ENCODE measurements at places on chromosomes 3 and 15.

DNA sequence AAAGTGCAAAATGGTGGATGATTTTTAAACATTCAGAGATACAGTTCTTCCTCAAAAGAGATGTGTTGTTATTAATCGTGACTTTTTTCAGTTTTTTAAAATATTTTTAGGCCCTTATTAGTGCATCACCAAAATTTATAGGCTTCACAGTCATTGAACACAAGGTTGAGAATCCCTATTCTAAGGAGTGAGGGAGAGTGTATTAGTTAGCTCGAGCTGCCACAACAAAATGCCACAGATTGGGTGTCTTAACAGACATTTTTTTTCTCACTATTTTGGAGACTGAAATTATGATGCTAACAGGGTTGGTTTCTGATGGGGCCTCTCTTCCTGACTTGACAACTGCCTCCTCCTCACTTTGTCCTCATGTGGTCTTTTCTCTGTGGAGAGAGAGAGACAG is 145.9 kb upstream of the TPRG1 start:
- DNase-seq = no peak

- no peak for DNase-seq
Measured at GRCh38 chr3:101852983-101853840, 3.9 kb downstream of the NFKBIZ start.

DNA sequence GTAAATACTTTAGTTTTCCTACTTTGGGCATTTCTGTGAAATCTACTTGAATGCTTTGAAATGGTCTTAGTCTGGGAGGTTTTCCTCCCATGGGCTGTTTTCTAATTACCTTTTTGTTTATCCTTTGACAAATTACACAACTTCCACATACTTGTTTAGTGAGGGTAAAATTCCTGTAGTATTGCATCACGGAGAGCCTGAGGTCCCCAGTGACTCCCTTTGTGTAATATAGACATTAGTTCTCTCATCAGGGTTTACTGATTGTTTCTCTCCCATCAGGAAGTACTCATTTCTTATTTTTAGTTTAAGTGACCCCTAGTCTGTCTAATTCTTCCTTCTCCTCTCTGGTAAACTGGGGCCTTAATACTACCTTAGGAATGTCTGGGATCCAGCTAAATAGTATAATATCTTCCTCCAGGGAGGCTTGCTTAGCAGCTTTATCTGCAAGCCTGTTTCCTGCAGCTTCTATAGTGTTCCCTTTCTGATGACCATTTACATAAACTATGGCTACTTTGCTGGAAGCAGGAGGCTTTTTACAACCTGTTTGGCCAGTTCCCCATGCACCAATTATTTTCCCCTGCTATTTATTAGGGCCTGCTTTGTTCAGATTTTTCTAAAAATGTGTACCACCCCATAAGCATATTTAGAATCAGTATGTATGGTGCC is 87.2 kb upstream of the XCR1 start:
- no peak for DNase-seq

- DNase-seq = no peak
Measured at GRCh38 chr3:17640466-17640865, 102.0 kb downstream of the TBC1D5 start.

DNA sequence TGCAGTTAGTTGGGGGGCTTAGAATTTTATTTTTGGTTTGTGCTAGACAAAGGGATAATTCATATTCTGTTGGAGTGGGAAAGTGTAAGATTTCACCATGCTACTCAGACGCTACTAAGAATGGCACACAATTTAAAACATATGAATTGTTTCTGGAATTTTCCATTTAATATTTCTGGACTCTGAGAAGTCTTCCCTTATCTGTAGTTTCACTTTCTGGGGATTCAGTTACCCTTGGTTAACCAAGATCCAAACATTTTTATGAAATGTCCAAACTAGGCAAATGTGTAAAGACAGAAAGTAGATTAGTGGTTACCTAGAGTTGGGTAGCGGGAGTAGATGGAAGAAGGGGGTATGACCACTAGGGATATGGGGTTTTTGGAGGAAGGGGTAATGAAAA is 53.1 kb downstream of the TCF12 start:
- DNase-seq = no peak

- DNase-seq = no peak
Measured at GRCh38 chr15:74821091-74821789, 5.2 kb upstream of the CPLX3 start.

DNA sequence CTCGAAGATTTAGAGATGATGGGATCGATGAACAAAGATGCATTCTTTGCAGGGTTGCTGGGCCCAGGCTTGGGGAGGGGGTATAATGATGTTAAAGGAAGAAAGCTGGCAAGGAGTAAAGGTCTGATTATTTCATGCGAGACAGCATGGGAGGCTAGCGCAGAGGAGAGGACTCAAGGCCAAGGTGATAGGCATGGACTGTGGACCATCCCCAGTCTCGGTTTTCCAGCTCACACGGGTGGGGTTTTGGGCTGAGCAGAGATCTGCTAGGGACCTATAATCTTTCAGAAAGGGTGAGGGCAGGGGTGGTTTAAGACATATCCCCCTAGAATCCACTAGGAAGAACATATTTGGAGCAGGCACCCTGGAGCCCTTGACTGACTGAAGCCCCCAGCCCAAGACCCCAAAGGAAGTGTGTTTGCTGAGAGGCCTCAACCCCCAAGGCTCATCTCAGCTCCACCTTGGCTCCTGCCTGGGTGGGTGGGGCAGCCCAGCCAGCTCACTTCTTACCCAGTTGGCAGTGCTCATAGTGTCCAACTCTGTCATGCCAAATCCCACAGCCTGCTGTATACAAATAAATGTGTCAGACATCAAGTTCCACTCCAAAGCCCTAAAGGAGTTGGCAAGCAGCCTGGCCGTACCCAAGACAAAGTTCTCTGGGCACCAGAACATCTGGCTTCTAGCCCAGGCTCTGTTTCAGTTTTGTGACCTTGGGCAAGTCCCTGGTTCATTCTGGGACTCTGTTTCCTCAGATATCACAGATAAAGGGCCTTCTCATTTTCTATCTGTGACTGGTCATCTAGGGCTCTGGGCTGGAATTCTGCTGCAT is 17.9 kb downstream of the ACSBG1 start:
- DNase-seq = no peak

DNA sequence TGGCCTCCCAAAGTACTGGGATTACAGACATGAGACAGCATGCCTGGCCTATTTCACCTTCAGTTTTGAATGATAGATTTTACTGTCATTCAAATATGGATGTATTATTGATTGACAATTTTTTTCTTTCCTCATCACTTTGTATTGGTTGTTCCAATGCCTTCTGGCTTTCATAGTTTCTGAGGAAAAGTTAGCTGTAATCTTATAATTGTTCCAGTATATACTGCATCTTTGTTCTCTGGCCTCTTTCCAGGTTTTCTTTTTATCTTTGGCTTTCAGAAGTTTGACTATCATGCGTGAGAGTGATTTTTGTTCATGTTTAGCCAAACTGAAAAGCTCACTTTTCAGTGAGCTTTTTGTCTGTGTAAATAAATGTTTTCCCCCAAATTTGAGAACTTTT is 157.1 kb downstream of the RSRC1 start:
- no peak for DNase-seq

GRCh38 chr15:25771338-25771706 is 91.8 kb downstream of the ATP10A start:
- DNase-seq = no peak

DNA sequence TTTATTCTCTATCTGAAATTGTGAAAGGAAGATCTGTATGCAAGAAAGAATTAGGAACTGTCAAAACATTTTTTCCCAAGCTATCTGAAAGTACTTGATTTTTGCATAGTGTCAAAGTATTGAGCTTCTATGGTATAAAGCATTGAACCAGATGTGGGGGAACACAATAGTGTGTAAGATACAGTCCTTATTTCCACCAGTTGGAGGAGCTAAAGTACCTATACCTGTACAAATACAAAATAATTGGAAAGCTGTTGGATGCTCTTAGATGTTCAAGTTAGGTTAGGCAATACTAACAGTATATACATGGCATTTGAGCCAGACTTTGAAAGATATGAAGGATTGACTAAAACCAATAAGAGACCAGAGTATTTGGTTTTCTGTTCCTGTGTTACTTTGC is 148.4 kb downstream of the B3GALNT1 start:
- no peak for DNase-seq

DNA sequence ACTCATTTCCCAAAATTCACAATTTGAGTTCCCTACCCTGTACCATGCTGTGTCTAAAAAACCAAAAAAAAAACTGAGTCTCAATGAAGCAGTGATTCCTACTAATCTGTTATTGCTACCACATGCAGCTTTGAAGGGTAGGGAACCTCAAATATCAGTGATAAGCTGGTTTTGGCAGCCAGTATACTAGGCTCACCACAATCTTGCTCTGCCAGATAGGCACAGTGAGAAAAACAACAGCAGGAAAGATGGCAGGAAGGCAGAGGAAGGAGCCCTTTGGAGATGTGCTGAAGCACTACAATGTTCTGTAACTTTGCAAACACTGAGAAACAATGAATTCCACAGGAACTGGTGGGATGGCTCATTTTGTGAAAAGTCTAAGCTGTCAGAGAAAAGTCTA is 96.9 kb upstream of the UBP1 start:
- no peak for DNase-seq

DNA sequence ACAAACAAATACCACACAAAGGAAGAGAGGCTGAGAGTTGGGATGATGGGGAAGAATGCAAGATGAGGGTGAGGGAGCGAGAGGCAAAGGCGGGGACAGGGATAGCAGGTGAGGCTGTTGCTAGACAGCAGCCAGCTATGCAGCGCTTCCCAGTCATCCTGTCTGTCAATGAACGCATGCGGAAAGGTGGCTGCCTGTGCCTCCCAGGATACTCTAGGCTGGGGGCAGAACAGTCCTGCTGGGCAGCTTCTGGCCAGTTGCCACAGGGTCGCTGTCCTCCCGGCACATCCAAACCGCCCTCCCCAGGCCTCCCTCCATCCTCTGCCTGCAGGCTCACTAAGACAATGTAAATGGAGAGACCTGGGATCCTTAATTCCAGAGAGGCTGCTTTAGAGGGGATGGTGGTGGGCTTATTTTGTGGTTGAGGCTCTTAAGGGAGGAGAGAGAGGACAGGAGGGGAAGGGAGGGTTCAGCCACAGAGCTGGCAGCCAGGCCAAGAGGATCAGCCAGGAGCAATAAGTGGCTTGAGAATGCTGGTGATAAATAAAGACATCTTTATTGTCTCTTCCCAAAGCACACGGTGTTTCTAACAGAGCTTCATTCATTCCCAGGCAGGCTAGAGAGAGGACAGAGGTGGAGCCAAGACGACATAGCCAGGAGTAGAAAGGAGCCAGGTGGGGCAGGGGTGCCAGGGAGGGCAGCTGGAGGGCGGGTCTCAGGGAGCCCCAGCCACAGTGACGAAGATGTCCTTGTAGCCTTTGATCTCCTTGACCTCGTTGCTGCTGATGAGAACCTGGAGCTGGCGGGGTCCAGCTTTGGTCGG is 9.2 kb upstream of the TGM5 start:
- no peak for DNase-seq

- no peak for DNase-seq
Measured at GRCh38 chr15:70072479-70072878, 25.2 kb downstream of the TLE3 start.

DNA sequence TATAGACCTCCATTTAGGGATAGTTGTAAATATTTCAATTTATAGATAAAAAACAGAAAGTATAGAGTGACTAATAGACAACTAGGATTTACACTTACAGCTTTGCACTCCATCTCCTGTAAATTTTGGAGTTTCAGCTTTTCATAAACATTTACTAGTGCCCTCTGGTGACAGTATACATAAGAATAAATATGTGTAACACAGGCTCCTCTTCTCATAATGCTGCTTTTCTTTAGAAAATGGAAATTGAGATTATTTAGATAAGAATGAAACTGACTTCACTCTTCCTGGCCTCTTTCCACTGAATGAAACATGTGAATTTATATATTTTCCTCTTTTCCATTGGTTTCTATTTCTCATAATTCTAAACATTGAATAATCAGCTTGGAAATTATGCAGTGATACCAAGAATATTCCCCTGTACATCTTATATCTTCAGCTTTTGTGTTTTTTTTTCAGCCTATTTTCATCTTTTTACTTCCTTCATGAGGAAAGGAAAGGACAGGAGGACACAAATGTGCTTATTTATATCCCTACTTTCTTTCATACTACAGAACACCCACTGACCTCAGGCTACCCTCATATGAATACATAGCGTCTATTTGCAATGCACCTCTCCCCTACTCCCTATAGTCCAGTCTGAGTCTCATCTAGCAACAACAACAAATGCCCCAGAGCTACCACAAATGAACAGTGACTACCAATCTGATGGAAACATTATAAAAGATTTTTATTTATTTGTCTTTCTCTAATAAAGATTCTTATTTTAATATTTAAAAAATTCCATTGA is 103.1 kb upstream of the CCDC39 start:
- no peak for DNase-seq

DNA sequence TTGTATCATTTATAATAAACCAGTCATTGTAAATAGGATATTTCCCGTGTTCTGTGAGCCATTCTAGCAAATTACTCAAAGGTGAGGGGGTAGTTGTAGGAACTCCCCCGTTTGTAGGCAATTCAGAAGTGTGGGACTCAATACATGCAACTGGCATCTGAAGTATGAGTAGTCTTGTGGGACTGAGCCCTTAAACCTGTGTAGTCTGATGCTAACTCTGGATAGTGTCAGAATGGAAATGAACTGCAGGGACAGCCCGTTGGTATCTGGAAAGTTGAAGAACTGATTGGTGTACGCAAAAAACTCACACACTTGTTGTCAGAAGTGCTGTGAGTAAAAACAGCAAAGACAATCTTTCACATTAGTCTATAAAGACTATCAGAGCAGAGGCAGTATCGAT is 32.6 kb downstream of the HERC1 start:
- no peak for DNase-seq

GRCh38 chr3:13025090-13025489 is 48.1 kb downstream of the IQSEC1 start:
- peak; percentile 45 for DNase-seq

DNA sequence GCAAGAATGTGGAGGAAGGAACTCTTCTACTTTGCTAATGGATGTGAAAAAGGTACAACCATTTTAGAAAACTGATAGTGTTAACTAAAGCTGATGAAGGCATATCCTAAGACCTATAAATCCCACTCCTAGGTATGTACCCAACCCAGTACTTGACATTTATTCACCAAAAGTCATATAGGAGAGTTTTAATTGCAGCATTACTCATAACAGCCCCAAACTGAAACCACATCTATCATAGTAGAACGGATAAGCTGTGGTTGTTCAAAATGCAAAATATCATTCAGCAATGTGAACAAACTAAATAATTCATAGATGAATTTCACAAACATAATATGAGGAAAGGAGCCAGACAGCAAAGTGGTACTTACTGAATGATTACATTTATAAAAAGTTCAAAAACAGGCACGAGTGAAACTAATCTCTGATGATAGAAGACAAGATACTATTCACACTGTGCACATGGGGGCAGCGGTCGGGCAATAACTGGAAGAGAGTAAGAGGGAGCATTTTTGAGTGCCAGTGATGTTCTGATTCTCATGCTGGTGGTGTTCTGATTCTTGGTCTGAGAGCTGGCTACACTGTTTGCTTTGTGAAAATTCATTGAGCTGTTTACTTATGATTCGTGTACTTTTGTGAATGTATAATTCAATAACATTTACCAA is 34.3 kb downstream of the GOLIM4 start:
- DNase-seq = no peak

DNA sequence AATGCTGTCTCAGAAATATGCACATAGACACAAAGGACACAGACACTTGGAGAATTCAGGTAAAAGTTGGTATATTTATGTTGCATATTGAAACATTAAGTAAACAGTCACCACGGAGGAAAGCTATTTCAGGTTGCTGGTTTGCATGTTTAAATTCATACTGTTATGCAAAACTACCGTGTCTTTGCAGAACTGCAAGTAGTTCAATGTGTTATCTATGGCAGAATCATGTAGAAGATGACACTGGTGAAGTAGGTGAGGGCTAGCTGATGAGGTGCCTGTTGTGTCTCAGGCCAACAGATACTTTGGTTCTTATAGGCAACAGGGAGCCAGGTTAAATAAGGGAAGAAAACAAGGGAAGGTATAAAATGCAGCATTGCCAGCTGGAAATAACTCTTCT is 511.3 kb downstream of the DIPK2A start:
- DNase-seq = no peak

Measured in stimulated activated CD8-positive, alpha-beta memory T cell treated with anti-CD3 and anti-CD28 coated beads, Interleukin-4, amount 100 ng/mL, for 48 hours (primary cell).